ENCODE measurements at places on chromosomes 4 and X.

DNA sequence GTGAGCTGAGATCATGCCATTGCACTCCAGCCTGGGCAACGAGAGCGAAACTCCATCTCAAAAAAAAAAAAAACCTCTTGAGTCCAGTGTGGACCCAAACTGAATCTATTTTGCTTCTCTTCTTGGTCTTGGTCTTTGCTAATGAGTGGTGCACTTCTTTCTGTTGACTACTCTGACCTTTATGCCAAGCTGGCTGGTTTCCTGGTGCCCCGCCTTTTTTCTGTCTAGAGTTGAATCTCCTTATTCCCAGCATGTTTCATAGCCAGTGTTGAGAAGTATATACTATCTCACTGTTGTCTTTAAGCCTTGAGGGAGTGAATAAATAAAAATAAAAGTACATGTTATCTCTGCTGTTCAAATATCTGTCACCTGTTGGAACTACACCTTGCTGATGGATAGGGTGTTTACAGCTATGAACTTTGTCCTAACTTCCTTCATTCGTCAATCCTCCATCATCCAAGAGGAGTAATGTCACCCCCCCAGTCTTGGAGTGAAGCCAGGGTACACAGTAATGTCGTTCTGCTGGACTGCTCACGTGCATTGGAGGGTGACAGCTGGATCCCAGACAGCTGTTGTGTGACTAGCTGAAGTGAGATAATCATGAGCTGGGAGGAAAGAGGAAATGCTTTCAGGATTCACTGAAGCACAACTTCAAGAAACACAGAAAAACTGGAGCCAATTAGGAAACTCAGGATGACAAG lies 99.3 kb upstream of the PRKG2 start:
- DNase-seq = peak; percentile 12

DNA sequence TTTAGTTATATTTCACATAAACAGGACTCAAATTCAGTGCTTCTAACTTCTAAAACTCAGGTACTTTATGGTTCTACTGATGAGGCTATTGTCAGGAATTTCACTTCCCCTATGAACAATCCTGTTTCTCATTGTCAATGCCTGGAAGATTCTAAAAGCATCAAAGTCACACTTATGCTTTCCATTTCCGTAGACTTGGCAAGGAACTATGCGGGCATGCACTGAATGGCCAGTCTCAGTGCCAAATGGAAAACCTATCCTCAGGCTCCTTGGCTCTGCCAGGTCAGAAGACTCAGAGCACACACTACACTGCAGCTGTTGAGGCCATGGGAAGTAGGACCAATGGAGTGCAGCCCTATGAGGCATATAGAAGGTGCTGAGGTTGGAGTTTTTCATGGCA lies 97.0 kb upstream of the PTPN13 start:
- DNase-seq = no peak

DNA sequence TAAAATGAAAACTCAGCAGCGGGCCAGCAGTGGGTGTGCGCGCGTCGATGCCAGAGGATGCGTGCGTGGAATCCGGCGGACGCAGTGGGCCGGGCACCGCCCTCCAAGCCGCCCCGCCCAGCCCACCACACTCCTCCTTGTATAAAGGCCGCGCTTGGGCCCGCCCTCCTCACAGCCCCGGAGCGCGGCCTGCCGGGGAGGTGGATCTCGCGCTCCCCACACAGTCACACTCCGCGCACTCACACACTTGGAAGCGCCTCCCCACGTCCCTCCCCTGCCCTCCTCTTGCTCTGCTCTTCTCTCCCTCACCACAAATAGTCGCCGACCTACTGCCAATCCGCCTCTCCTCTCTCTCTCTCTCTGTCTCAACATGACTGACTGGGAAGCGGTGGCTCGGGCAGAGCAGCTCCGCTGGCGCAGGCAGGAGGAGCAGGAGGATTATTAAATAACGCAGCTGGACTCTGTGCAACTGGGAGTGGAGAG lies at the start of gene CCSER1:
TSS of gene CCSER1 (plus strand) at position 172 of the 483 bp plus-strand sequence.
- DNase-seq = peak; percentile 71

DNA sequence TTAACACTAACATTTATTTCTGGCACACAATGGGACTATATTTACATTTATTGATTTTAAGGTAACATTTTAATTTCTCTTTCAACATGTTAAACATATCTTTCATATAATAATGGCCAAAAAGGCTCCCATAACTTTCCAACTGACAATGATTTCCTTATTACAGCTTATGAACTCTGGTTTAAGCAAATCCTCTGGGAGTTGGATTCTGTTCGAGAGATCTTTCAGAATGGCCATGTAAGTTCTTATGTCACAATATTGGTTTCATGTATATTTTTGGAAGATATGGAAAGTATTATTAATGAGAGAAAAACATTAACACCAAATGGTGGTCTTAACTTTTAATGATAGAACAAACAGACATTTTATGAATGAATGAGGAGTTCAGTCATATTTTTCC lies 4.1 kb downstream of the TDO2 start:
- DNase-seq = no peak

- DNase-seq = no peak
These were observed 193.1 kb downstream of the LDB2 start for GRCh38 chr4:16705341-16705740.

- DNase-seq = no peak
These were observed 318.4 kb upstream of the GIMD1 start for GRCh38 chr4:106687026-106687425.

DNA sequence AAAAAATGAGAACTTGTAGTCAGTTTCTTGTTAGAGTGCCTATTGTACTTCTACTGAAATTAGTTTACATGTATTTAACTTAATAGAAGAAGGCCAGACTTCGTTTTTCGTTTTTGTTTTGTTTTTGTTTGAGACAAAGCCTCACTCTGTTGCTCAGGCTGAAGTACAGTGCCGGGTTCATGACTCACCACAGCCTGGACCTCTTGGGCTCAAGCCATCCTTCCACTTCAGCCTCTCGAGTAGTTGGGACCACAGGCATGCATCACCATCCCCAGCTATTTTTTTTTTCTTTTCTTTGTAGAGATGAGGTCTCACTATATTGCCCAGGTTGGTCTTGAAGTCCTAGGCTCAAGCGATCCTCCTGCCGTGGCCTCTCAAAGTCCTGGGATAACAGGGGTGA lies 793.9 kb downstream of the ADGRL3 start:
- DNase-seq = no peak

DNA sequence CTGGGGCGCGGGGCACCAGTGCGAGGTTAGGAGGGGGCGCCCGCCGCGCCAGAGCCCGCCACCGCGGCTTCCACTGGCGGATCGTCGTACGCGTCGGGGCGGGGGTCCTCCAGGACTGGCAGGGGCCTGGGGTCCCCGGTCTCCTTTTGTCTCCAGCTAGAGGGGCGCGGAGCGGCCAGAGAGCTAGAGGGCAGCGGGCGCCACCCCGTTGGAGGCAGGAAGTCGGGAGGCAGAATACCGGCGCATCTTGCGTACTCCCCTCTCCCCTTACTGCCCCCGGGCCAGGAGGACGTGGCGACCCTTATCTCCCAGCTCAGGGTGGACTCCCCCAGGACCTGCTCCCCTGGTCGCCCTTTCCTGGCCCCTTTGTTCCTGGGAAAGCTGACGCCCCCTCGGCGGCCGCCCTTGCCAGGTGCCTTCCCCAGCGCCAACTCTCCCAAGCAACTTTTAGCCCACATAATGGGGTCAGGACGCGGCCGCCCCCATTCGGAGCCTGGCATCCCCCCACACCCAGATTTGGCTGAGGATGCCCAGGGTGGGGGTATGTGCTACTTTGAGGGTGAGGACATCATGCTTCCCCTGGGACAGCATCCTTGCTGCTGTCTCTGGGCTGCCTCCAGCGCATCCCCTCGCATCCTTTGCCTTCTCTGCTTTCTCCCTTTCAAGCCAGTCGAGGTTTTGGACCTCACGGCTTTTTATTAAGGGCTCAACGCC lies 933 bp downstream of the CNKSR2 start:
- peak; percentile 28 for DNase-seq

DNA sequence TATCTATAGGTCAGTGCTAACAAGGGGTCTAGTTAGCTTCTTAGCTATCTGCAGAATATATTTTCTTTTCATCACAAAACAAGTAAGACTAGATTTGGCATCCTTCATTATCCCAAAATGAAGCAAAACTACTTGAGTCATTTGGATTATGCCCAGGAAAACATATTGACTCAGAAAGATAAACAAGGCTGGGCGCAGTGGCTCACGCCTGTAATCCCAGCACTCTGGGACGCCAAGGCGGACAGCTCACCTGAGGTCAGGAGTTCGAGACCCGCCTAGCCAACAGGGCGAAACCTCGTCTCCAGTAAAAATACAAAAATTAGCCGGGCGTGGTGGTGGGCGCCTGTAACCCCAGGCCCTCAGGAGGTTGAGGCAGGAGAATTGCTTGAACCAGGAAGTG lies 18.0 kb upstream of the MND1 start:
- DNase-seq = no peak

DNA sequence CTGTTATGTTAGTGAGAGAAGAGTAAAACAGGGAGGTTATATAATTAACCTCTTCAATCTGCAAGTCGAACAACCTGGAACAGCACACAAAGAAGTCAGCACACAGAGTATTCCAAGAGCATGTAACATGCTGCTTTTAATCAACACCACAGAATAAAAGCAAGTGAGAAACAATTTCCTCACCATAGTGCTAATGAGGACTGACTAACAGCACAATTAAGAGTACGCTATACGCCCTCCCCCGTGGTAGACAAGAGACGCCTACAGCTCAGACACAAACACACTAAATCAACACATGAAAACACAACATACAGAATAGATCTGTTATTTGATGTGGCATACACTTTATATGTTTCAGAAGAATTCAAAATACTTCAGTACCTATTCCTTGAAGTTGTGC lies 103.0 kb downstream of the PPP3CA start:
- no peak for DNase-seq

- no peak for DNase-seq
These were observed 12.3 kb downstream of the PITX2 start for GRCh38 chr4:110610620-110610939.

GRCh38 chr4:7460566-7460965 lies 25.8 kb upstream of the PSAPL1 start:
- no peak for DNase-seq

DNA sequence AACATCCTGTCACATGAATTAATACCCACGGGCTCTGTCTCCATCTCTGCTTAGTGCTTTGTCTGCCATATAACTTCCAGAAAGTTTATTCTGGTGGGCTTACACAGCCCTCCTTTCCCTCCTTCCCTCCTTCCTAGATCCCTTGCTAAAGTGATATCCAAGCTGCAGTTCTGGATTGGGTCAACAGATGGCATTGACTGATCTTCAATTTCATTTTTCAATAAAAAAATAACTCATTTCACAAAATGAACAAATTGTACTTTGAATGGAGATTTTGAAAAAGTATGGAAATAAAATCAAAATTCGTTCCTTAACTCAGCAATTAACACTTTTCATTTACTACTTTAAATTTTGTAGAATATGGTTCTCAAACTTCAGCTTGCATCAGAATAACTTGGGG lies 94.9 kb downstream of the NXF2 start:
- no peak for DNase-seq

GRCh38 chr4:26220696-26221095 lies 100.1 kb upstream of the RBPJ start:
- DNase-seq = no peak

DNA sequence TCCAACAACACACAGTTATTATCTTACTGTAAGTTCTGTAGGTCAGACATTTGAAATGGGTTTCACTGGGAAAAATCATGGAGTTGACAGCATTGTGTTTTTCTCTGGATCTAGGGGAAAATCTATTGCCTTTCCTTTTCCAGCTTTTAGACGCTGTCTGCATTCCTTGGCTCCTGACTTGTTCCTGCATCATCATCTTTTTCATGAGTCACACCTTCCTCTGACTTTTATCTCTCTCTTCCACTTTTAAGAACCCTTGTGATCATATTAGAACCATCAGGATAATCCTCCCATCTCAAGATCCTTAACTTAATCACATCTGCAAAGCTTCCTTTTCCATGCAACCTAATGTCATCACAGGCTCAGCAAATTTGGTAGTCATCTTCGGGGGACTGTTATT lies 1454.8 kb downstream of the RPA4 start:
- DNase-seq = no peak

- no peak for DNase-seq
These were observed 58.1 kb upstream of the HOPX start for GRCh38 chr4:56739066-56739777.

DNA sequence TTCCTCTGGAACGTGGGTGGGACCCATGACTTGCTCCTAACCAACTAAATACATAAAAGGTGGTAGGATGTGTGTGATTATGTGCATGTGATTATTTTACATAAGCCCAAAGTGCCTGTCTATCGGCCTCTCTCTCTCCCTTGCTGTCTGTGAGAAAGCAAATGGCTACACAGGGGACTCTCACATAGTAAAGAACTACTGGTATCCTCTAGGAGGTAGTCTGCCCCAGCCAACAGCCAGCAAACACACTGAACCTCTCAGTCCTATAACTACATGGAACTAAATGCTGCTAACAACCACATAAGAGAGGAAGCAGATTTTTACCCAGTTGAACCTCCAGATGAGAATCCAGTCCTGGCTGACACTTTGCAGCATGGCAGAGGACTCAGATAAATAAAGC lies 1249.4 kb downstream of the ADGRL3 start:
- DNase-seq = peak; percentile 5

- no peak for DNase-seq
These were observed 4.2 kb upstream of the TMEM154 start for GRCh38 chr4:152684007-152684406.

- no peak for DNase-seq
These were observed 31.0 kb upstream of the BEX4 start for GRCh38 chrX:103183912-103184311.

DNA sequence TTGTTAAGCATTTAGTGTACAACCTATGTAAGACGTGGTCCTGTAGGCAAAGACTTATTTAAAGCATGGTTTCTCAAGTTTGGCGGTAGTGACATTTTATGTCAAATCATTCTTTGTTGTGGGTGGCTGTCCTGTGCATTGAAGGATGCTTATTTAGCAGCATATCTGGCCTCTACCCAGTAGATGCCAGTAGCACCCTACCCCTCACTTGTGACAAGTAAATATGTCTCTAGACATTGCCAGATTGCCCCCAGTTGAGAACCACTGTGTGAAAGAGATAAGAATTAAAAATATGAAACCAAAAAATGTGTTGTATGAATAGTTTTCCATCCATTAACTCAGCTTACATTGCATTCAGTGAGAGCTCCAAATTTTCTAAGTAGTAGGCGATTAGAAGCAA lies 25.5 kb downstream of the MMAA start:
- DNase-seq = no peak

- DNase-seq = no peak
These were observed 104.4 kb downstream of the ASMT start for GRCh38 chrX:1719270-1719669.

Data from neural progenitor cell (in vitro differentiated cells).